Activated naive CD4-positive, alpha-beta T cell treated with anti-CD3 and anti-CD28 coated beads, Interleukin-2, amount 50 U/mL, for 72 hours (primary cell): ENCODE measurements at places on chromosomes 4 and X.

DNA sequence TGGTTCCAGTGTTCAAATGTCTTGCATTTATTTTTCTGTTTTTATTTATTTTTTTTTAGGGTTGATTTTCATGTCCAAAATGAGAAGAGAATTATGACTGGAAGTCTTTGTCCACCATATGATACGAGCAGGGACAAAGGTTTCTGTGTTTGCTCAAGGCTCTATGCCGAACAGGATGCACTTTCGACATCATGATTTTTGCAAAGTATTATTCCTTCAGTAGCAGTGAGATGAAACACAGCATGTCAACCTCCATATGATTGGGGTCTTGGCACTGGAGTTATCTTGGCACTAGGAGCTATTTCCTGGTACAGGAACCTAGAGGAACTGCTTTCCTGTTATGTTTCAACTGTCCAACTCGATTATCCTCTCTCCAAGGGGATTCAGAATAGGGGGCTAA lies 72.6 kb downstream of the UCHL1 start:
- no peak for DNase-seq

- no peak for DNase-seq
Observed at GRCh38 chrX:14351611-14352303, 177.6 kb upstream of the GLRA2 start.

GRCh38 chr4:23934915-23935314 lies 45.1 kb upstream of the PPARGC1A start:
- no peak for DNase-seq

DNA sequence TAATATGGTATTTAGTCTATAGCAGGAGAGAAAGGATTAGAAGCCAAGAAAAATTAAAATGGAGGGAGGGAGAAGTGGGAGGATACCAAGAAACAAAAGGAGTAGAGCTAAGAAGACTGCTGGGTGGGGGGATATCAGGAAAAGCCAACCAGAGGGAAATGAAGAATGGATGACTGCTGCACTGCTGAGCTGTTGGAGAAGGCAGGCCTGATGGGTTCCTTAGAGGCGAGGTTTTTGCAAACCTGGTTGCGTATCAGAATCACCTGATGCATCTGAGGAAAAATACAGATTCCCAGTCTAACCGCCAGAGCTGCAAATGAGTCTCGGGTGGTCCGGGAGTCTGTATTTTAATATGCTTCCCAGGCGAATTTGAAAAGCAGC lies 1.5 kb downstream of the PGRMC1 start:
- DNase-seq = no peak

- DNase-seq = no peak
Observed at GRCh38 chr4:498328-498904, 540 bp downstream of the ZNF721 start.

DNA sequence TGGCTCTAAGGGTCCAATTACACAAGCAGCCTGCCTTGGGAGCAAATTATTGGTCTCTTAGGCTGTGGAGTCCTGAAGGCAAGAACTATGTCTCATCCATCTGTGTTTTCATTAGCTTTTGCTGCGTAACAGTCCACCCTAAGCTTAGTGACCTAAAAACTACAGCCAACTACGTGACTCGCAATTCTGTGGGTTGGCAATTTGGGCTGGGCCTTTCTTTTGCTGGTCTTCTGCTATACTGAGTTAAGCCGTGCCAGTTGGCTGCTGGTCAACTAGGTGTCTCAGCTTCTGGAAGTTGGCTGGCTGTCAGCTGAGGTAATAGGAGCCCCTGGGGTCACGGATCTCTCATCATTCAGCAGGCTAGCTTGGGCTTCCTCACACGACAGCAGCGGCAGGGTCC lies 205.6 kb upstream of the S100G start:
- DNase-seq = no peak

GRCh38 chr4:109276482-109277095 lies 25.9 kb downstream of the COL25A1 start:
- DNase-seq = no peak

DNA sequence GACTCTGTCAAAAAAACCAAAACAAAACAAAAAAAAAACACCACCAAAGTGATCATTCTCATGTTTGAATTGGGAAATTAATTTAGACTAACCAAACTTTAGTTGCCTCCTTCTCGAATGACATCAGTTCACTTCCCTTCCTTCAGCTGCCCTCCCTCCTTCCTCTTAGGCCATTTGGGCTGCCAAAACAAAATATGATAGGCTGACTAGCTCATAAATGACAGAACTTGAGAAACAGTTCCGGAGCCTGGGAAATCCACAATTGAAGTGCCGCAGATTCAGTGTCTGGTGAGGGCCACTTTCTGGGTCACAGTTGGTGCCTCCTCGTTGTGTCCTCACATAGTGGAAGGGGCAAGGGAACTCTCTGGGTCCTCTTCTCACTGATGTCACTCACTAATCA lies 16.1 kb upstream of the WAS start:
- DNase-seq = no peak

GRCh38 chrX:42943051-42943974 lies 165.3 kb upstream of the PPP1R2C start:
- no peak for DNase-seq

GRCh38 chrX:109600237-109600651 lies 24.7 kb downstream of the KCNE5 start:
- no peak for DNase-seq

DNA sequence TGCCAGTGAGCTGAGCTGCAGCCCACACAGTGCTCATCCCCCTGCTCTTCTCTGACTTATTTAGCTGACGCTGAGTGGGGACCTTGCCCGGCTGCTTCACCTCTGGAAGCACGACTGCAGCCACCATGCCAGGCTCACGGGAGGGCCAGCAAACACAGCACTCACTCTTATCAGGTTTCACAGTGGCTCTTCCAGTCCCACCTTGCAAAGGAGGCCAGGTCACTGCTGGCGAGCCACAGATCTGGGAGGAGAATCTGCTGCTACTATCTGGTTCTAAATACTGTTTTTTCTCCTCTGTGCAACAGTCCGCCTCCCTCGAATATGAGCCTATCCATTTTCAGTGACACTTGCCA lies 6.7 kb upstream of the SPON2 start:
- no peak for DNase-seq
